ENCODE measurements at places on chromosomes 4 and X.

GRCh38 chr4:182770259-182770995 lies 146.8 kb downstream of the DCTD start:
- no peak for DNase-seq

GRCh38 chr4:86957215-86957614 lies 22.4 kb downstream of the AFF1 start:
- no peak for DNase-seq

DNA sequence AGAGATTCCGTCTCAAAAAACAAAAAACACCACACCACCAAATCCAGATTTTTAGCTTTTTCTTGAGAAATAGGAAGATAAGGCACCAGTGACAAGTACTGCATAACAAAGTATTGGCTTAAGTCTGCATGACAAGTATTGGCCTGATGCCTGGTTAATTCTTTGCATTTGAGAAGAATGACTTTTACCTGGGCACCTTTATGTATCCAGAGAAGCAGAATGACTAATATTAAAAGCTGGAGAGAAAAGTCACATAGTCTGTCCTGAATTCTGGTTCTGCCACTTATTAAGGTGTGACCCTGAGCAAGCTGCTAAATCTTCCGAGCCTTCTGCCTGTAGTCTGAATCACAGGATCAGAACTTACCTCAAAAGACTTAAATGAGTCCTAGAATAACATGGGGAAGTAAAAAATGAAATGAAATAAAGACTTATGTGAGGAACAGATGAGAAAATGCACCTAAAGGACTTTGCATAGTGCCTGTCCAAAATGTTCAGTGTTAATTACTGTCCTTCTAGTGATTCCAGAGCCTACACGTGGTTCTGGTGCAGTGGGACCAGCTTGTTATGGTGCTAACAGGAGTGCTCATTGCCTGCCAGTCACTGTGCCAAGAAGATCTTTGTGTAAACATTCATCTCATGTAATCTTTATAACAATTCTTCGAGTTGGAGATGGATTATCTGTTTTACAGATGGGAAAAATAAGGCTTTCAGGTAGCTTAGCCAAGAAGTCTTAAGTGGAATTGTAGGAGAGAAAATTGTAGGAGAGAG lies 31.6 kb downstream of the UGDH start:
- no peak for DNase-seq

DNA sequence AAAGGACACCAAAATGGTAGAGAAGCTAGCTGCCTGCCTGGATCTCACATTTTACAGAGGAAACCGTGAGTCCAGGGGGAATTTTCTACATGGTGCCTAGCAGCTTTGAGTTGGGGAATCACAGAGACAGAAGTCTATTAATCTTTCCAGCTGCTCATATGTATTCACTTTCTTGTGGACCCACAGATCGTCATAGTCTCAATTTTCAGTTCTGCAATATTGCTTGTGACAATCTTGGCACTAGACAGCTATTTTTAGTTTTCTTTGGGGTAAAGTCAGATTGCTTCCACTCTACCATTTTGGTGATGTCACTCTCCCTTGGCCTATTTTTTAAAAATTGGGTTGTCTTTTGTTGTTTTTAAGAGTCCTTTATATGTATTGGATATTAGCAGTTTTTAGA lies 233.4 kb upstream of the STK26 start:
- no peak for DNase-seq

GRCh38 chrX:19593690-19594089 lies 78.4 kb upstream of the MAP3K15 start:
- peak; percentile 44 for DNase-seq

DNA sequence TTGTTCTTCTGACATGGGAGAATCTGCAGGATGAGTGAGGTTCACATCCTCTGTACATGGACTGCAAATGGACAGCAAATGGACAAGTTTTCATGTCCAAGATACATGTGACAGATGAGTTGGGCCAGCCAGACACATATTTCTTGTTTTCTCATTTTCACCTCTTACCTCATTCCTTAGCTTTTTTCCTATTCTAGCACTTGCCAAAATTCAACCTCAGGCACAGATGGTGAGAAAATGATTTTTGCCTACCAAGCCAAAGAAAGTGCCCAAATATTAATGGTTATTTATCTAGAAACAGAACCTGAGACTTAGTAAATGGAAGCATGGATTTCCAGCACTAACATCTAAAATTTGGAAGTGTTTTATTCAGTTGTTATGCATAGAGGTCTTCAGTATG lies 402.2 kb downstream of the AFF2 start:
- DNase-seq: no peak

GRCh38 chr4:74098427-74098994 lies 484 bp downstream of the CXCL2 start:
- no peak for DNase-seq
